Central memory CD8-positive, alpha-beta T cell (primary cell): ENCODE measurements at places on chromosomes 5 and 9.

- no peak for DNase-seq
Measured at GRCh38 chr5:125979636-125980035, 443.6 kb upstream of the GRAMD2B start.

- DNase-seq = no peak
Measured at GRCh38 chr9:91799113-91799744, 150.8 kb downstream of the ROR2 start.

- DNase-seq = no peak
Measured at GRCh38 chr5:93582167-93582462, 907 bp upstream of the NR2F1 start.

DNA sequence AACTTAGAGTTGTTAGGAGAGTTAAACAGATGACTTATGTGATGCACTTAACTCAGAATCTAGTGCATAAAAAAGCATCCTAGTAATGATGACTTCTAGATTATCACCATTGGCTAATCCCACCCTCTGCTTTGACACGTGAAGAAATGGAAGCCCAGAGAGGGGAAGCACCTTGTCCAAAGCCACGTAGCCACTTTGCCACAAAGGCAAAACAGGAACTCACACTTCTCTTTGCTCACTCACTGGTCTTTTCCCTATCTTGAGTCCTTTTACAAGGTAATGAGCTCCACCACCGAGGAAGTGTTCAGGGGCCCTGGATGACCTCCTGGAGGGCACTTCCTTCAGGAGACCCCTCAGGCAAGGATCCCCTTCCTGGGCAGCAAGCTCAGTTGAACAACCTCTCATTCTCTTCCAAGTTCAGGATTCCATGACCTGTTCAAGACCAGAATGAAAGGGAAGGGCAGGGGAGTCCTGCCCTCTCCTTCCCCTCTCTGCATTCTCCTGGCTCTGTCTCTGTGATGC is 89.7 kb downstream of the HRH2 start:
- DNase-seq = no peak

DNA sequence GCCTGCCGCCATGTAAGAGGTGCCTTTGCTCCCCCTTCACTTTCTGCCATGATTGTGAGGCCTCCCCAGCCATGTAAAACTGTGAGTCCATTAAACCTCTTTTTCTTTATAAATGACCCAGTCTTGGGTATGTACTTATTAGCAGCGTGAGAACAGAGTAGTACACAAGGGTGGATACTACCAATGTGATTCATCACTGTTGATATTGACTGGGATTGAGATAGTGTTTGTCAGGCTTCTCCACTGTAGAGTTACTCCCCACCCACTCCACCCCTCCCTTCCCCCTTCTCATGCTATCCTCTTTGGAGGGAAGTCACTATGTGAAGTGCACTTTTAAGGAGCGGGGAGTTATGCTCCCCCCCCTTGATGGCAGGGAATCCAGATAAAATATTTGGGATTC is 11.4 kb upstream of the CRHBP start:
- DNase-seq = no peak

DNA sequence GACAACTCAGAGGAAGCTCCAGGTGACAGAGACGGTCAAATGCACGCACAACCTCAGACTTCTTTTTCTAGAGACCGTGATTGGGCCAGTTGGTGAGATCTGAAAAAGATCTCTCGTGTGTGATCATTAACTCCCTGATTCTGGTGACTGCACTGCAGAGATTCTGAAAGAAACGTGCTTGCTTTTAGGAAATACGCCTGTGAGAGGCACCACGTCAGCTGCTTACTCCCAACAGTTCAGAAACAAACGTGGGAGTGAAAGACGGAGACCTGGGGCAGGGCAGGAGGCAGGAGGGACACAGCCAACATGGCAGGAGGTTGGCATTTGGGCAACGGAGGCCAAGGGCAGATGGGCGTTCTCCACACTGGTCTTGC is 15.9 kb downstream of the SLC12A7 start:
- DNase-seq = no peak

- DNase-seq = no peak
Measured at GRCh38 chr5:39578887-39579497, 154.2 kb upstream of the DAB2 start.

DNA sequence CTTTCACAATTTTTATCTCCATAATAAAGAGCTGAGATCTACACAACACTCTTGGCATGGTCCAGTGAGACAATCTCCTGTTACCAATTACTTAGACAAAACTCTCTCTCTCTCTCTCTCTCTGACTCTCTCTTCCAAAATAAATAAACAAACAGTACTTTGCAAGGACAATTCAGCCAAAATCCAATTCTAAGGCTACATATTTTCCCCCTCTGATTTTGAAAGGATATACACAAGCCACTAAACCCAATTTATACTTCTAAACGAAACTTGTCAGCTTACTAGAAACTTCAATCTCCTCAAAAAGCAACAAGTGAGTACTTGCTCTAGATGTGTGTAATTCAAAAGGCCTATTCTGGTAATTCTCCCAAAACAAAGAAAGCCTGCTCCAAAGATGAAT is 26.3 kb upstream of the TNPO1 start:
- DNase-seq = no peak

DNA sequence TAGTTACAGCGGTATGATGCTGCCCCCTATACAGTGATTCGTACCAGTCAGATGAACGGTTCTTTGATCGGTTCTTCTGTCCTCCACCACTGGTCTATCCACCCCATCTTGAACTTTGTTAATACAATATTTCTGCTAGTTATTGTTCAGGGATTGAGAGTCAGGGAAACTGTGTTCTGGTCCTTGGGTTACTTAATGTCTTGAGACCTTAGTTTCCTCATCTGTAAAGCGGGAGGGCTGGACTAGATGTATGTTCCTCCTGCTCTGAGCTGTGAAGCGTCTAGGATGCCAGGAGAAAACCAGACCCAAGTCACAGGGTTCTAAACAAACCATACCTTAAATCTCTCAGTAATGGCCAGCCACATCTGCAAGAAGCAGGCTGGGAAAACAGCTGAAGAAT is 1.4 kb upstream of the PIP5K1B start:
- no peak for DNase-seq

GRCh38 chr9:124386201-124386600 is 29.0 kb downstream of the PSMB7 start:
- no peak for DNase-seq

- no peak for DNase-seq
Measured at GRCh38 chr9:110298043-110298605, 39.5 kb downstream of the TXNDC8 start.

- DNase-seq = no peak
Measured at GRCh38 chr5:102529031-102529430, 30.2 kb upstream of the SLCO6A1 start.

- no peak for DNase-seq
Measured at GRCh38 chr9:132032238-132032950, 47.3 kb downstream of the MED27 start.

GRCh38 chr9:130731355-130731754 is 37.8 kb downstream of the EXOSC2 start:
- no peak for DNase-seq

GRCh38 chr5:141713616-141714309 is 31.7 kb upstream of the ARAP3 start:
- DNase-seq = no peak

GRCh38 chr5:108607421-108607820 is 140.3 kb upstream of the FER start:
- DNase-seq = no peak

DNA sequence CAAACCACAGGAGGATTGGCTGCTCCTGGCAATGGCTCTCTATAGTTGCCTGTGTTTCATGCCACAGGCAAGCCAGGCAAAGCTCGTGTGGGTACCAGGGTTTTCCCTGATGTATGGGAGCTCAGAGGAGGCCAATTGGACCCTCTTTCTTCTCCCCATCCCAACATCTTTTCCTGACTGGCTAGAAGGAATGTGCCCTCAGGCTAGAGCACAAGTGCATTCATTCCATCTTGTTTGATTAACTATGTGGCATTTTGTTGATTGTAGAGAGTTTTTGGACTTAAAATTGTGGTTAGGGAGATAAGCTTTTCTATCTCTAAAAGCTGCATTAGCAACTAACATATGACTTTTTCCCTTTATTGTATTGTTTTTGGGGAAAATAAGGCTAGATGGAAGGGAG is 561.3 kb downstream of the PSAT1 start:
- DNase-seq = no peak

- DNase-seq = no peak
Measured at GRCh38 chr9:135530146-135530545, 8.9 kb downstream of the LCN1 start.

DNA sequence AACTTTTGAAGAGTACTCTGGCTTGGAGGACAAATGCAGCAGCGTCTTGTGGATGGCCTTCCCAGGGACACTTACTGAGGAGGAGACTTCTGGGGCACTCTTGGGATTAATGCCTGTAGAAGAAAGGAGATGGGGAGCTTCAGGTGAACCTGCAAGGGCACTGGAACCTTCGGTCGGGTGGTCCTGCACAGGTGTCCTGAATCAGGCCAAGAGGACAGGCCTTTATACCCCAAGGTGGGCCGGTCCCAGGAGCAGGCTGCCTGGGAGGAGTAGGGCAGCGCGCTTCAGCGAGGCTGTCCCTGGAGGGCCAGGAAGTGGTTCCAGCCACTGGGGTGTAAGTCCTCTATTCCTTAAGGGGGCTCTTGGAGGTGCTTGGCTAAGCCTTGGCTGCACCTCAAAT is 27.9 kb downstream of the GADD45G start:
- DNase-seq = no peak

GRCh38 chr9:4301296-4301695 is 1.4 kb upstream of the GLIS3 start:
- no peak for DNase-seq

GRCh38 chr9:30258094-30258493 is 2126.3 kb upstream of the ACO1 start:
- no peak for DNase-seq

GRCh38 chr5:59728356-59728755 is 165.2 kb downstream of the PDE4D start:
- DNase-seq = no peak

DNA sequence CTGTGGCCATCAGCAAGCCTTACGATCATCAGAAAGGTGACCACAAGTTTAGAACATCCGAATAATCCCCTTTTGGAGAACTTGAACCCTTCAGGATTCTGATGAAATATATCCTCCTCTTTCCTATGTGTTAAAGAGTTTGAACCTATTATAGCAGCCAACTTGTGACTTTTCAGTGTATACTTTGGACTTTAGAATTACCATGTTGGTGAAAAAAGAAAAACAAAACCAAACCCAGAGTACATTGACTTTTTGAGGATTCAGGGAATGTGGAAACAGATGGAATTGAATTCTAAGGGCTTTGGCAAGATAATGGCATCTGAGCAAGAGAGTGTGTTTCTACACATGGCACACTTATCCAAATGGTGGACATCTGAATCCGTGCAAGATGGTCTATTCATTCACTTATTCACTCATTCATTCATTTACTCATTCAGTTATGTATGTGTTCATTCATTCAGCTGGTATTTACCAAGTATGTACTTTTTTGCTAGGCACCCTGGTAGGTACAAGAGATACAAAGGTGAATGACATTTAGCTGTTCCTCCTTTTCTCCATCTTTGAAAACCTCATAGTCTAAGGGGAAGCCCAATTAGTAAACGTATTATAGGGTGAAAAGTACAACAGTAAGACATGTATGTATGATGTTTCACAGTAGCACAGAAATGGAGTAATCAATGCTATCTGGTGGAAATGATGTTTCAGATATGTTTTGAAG is 91.8 kb downstream of the PRDM6 start:
- no peak for DNase-seq

DNA sequence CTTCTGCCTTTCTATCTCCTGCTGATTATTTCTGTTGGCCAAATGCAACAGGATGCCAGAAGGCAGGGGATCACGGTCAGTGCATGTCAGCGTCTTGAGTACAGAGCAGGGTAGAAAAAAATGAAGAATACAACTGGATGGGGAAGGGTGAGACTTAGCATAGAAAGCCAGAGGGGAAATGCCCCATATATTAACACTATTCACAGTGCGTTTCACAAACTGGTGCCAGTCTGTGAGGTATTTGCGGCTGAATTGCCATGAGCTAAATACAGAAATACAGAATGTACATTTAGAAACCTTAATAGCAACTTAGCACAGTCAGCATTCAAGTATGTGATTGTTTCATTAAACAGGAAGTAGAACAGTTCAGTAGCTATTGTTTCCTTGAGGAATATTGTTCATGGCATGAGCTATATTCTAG is 31.0 kb upstream of the SLC1A3 start:
- no peak for DNase-seq

GRCh38 chr5:92641031-92641962 is 939.7 kb downstream of the NR2F1-AS1 start:
- DNase-seq = no peak

DNA sequence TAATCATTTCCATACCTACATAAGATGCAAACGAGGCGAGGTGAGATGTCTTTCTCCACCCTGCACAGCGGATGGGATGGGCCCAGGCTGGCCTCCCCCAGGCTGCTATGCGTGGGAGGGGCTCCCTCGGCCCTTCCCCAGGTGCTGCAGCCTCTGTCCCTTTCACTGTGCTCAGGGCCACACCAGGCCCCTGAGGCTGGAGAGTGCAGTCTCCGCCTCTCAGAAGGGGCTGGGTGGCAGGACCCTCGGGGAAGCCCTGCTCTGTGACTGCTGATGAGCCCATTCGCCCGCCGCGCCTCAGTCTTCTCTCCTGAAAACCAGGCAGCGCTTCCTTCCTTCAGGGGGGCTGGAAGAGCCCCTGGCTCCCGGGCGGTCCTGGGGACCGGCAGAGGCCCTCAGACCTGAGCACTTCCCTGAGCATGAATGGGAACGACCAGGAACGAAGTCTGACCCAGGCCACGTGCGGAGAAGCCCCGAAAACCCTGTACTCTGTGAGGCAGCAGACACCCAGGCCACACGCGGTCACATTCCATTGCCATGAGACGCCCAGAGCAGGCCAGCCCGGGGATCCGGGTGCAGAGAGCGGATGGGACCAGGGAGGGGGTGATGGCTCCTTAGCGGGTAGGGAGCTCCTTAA is 21.9 kb upstream of the NOTCH1 start:
- no peak for DNase-seq

DNA sequence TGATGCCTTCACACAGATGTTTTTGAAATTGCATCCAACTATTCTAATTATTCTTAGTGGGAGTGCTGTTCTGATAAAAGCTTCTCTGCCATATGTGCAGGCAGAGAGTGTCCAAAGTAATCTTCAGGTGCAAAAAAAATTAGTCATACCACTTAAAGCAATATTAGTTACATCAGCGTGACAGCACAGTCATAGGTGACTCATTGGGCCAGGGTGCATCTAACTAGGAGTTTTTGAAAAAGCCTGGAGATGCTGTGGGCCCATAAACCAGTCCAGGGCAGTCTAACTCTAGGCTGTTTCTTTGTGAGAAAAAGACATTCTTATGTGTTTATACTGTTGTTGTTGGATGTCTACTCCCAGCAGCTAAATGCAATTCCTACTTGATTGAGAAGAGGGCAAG is 33.0 kb upstream of the C6 start:
- DNase-seq = no peak

- DNase-seq = no peak
Measured at GRCh38 chr5:1227667-1228066, 2.5 kb downstream of the SLC6A18 start.

- DNase-seq = no peak
Measured at GRCh38 chr9:26513730-26514129, 378.9 kb downstream of the CAAP1 start.
